ENCODE measurements at places on chromosomes 6 and 20.

- DNase-seq = no peak
Measured at GRCh38 chr6:52503851-52504781, 72.7 kb downstream of the TRAM2 start.

GRCh38 chr6:115891750-115892149 is 168.9 kb downstream of the FRK start:
- no peak for DNase-seq

GRCh38 chr20:10558635-10559187 is 115.1 kb downstream of the JAG1 start:
- peak; percentile 62 for DNase-seq

DNA sequence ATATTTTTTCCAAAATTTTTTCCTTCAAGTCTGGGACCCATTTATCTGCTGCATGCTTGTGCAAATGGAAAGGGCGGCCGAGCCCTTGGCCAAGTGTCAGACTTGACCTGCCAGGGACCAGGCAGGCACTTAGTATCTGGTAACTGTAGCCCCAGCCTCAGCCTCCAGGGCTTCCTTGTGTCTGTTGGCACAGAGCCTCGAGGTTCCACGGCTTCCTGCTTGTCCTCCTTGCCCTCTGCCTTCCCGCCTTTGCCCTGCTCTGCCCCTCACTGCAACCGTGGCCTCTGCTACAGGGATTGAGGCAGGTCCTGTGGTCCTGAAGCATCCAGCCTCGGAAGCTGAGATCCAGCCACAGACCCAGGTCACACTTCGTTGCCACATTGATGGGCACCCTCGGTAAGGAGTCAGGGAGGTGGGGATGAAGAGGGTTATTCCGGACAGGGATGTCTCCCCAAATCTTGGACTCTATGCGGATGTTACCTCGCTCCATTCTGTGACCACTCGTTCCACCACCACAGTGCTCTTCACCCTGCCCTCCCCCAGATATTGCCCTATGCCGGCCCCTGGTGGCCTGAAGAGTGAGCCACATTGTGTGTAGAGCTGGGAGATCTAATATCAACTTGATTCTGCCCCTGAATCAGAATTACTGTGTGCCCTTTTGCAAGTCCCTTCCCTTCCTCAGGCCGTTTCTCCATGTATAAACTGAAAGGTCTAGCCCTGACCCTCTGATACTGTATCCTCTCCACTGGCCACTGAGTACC is 41.5 kb upstream of the SRF start:
- no peak for DNase-seq

- no peak for DNase-seq
Measured at GRCh38 chr20:33833333-33833732, 22.2 kb downstream of the CHMP4B start.

DNA sequence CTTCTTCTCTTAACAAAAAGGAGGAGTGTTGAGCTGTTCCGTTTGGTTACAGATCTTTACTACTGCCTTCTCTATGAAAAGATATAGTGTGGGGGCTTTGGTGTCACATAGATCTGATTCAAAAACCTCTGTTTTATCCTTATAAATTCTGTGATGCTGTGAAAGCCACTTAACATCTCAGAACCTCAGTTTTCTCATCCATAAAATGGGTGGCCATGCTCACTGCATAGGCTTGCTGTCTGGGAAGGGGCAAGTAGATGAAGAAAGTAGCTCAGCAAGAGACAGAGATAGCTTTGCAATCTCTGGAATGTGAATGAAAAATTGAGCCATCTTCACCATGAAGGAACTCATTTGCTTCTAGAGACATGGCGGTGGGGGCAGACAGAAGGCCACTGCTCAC is 31.6 kb upstream of the RNF24 start:
- DNase-seq = no peak

DNA sequence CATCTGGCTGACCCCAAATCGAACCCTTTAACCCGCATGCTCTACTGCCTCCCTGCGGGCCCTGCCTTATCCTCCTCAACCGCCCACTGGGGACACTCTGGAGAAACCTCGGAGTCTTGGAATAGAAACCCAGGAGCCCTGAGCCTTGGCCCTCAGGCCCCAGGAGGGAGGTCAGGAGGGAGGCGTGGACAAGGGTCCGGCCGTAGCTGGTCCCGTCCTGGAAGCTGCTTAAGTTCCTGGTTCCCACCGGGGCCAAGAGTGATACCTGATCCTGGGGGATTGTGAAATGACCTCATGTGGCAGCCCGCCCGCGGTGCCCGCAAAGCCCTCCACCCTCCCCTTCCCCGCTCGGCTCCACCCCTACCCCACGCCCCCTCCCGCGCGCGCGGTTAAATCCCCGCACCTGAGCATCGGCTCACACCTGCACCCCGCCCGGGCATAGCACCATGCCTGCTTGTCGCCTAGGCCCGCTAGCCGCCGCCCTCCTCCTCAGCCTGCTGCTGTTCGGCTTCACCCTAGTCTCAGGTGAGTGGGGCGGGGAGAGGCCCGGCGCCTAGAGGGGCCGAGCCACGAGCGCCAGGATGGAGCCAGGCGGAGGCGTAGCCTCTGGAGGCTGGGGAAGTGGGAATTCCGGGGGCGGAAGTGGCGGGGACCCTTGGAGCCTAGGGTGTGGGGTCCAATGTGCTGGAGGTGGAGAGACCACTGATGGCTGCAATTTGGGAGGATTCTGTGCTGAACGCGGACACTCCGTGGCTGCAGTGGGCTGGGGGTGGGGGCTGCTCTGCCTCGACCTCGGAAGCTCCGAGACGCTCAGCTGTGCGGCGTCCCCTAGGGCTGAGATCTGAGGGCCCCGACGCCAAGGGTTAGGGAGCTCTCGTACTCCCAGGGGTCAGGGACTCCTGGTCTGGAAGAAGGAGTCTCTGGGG is at the start of gene WFDC2:
WFDC2 (plus strand) TSS at position 418 of the 926 bp plus-strand sequence; CDS start at position 447, 29 bp downstream.
- DNase-seq = no peak

DNA sequence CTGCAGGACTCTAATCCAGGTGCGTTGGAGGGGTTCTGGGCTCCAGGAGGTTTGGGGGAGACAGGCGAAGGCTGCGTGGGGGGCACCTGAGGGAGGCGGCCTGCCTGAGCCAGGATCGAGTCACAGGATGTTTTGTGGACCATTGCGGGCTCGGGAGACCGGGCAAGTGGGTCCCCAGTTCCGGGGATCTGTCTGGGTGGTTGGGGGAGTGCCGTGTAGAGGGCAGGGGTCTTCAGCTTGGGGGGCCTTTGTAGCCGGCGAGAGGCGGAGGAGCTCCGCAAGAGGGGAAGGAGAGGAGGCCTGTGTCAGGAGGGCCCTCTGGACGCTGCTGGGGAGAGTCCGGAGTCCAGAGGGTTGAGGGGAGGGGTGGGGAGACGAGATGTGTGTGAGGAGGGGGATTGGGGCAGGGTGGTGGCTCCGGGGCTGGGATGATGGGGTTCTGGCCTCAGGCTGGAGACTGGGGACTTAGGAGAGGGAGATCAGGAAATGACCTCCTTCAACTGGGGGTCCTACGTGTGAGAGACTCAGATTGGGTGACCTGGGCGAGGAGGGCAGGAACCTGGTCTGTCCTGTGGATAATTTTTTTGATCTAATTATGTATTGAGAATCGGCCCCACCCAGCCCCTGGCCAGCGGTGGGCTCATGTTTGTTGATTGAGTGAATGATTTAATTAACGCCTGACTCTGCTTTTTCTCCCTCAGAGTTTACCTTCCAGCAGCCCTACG is 505 bp downstream of the SNAI1 start:
- DNase-seq = no peak

DNA sequence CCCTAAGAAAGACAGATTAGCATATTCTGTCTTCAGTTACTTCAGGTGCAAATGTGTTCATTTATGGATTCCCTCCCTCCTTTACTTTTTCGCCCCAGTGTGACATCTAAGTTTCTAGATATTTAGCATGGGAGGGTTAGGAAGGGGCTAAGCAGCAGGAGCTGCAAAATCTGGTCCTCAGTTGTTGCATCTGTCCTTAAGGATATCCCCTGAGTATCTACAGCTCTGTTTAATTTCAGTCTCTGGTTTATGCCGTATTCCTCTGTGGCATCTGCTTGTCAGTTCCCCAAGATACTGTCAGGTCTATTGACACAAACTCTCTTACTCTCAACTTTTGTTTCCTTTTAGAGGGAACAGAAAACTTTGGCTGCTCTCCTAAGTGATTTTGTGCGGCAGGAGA is 754.6 kb upstream of the MAP3K7 start:
- no peak for DNase-seq

GRCh38 chr6:11093376-11093625 is 333 bp upstream of the SMIM13 start:
- no peak for DNase-seq

- no peak for DNase-seq
Measured at GRCh38 chr6:62236784-62237183, 49.2 kb downstream of the KHDRBS2 start.

DNA sequence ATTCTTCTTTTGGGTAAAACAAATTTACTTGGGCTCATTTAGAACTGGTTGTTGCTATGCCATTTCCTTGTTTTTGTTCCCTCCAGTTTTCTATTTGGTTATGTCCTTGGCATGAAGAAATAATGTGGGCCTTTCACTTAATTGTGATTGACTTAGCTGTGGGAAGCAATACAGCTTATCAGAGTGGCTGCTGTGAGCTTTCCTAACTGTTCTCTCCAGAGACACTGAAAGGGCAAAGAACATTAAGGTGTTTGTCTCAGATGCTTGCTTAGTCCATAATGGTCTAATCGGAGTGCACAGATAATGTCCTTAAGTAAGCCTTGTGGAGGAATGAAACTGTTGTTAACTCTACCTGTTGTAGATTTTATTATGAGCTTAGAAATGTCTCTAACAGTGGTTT is 56.6 kb downstream of the SH3BGRL2 start:
- DNase-seq = no peak

DNA sequence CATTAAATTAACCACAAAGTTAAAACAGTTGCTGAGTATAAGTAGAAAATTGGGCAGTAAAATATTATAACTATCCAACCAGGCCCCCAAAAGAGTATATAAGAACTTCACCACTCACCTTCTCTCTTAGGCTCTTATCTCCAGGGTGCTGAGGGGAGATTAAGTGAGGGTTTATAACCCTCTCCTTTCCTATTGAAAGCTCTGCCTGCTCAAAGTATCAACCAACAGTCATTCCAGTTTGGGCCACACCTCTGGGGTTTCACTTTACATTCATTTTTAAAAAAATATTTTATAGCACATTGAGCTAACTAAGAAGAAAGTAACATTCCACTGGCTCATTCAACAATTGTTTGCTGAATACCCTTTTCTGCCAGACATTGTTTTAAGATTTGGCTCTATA is 22.1 kb downstream of the GSTA4 start:
- DNase-seq = no peak

DNA sequence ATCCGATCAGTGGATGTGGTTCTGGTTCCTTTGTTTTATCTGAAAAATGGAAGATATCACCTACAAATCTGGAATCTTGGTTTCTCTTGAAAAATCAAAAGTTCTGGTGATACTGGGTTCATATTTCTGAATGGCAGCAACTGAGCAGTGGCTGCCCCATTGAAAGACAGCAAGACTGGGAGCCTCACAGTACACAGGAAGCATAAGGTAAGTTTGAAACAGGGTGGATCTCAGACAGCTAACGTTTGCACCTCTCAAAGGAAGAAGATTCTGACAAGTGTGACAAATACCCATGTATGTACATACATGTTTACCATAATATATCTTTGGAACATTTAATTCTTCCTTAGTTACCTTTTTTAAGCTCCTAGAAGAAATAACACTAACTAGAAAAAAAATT is at the start of gene SAMD3:
SAMD3 (minus strand) TSS at position 177 of the 400 bp plus-strand sequence. CDS start 7,678 bp downstream, outside the sequence.
- DNase-seq = peak; percentile 6

GRCh38 chr6:75600768-75601167 is 912 bp upstream of the SENP6 start:
- no peak for DNase-seq

- DNase-seq = peak; percentile 14
Measured at GRCh38 chr20:46324960-46325703, 16.8 kb upstream of the CDH22 start.

DNA sequence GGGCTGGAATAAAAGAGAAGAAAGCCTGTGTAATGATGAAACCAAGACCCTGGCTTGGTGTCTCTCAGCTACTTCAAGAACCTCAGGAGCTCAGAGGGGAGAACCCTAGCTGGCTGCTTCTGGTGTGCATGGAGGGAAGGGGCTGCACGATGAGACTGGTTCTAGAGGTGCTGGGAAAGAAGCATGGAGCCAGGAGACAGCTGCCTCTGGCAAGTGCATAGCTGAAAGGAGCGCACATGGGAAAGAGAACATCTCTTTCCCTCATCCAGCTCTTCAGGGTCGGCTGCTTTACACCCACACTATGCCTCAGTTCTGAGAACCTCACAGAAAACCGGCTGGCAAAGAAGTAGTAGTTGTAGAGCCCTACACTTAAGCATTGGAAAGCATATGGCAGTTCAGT is 139.5 kb downstream of the QKI start:
- no peak for DNase-seq

GRCh38 chr20:7392542-7393206 is 547.6 kb downstream of the HAO1 start:
- no peak for DNase-seq

DNA sequence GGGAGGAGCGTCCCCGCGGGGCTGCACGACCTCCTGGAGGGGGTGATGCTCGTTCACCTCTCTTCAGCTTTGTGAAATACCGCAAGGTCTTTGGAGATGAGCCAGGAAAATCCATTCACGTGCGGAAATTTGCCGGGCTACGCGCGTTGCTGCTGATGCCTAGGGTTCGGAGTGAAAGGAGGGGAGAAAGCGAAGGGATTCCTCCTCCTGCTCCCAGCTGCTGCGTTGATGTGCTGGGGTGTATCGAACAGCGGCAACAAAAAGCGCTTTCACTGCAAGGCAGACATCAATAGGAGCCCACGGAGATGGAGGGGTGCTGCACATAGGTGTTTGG is 391 bp upstream of the B3GAT2 start:
- DNase-seq = no peak

DNA sequence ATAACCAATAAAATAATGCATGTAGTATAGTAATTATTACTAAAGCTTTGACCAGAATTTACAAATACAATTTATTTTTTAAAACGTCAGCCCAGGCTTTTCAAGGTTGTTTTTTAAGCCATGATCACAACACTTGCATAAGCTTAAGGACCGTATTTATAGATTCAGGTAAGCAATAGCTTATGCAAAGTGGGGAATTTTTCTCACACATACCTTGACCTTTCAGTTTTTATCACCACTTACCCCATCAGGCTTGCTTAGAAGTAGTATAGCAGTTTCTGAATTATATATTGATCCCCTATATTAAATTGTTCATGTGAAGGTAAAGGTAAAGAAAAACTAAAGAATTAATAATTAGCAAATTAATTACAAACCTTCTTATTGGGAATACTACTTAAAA is 232.3 kb upstream of the FKBP1C start:
- no peak for DNase-seq

DNA sequence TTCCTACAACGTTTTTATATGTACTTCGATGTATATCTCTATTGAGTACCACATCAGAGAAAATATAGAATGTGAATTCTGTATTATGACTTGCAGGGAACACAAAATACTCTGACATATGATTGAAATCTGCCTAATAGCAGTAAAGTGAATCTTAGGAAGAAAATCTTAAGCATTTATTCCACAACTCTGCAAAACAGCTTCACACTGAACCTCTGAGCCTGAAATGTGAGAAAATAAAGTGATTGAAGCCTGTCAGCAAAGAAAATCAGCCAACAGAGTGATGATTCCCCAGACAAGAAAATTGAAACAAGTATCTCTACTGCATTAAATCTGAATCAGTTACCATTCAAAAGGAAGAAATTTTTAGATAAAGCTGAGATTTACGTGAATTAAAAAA is 499.5 kb upstream of the RNF217 start:
- no peak for DNase-seq
